Left lobe of liver (tissue), 2 donors: ENCODE measurements at places on chromosomes 12 and 14. TPM values are rescaled to one million over a fixed set of nuclear protein-coding genes. Genes with fewer than 3 reads are reported as not detected.

Gene LRP1-AS
- total RNA-seq: not detected

Gene SLC6A12
- total RNA-seq: 72.6 TPM

Gene BEGAIN
- total RNA-seq: 0.70 TPM

Gene AJUBA
- 8.6 TPM for total RNA-seq

Gene ANG
- 685 TPM for total RNA-seq

Gene RPS6KL1
- 4.6 TPM for total RNA-seq

Gene RDH16
- total RNA-seq: 162 TPM

Gene ACRBP
- total RNA-seq: 3.2 TPM

Gene GARIN6
- not detected for total RNA-seq

Gene PRR13
- 69.9 TPM for total RNA-seq

Gene UNC79
- total RNA-seq: 0.03 TPM

Gene NFE2
- total RNA-seq: 0.68 TPM

Gene PAN2
- 86.0 TPM for total RNA-seq

Gene NINJ2
- 16.1 TPM for total RNA-seq

Gene ADAM20
- total RNA-seq: 0.55 TPM

Gene SLCO1B1
- 143 TPM for total RNA-seq

Gene CCDC184
- not detected for total RNA-seq

Gene NUAK1
- total RNA-seq: 3.4 TPM

Gene SERPINA1
- 17,840 TPM for total RNA-seq

Gene SLC5A8
- not detected for total RNA-seq

Gene KLHL33
- 0.20 TPM for total RNA-seq

Gene KLRC4
- not detected for total RNA-seq

Gene MGAT2
- total RNA-seq: 40.7 TPM
